Omental fat pad (tissue), 4 donors: ENCODE measurements at places on chromosomes 11 and 22. TPM values are rescaled to one million over a fixed set of nuclear protein-coding genes. Genes with fewer than 3 reads are reported as not detected.

- DNase-seq, result no peak
Observed at GRCh38 chr11:86919557-86920210, 35.5 kb downstream of the FZD4 start.

- DNase-seq, result no peak
Observed at GRCh38 chr11:123104697-123105096, 42.8 kb upstream of the HSPA8 start.

- DNase-seq, result no peak
Observed at GRCh38 chr11:77125191-77125590, 2.9 kb upstream of the MYO7A start.

The GAB2 gene
- total RNA-seq, result 37.4 TPM

- DNase-seq, result no peak
Observed at GRCh38 chr11:118238929-118239328, 13.2 kb downstream of the MPZL3 start.

DNA sequence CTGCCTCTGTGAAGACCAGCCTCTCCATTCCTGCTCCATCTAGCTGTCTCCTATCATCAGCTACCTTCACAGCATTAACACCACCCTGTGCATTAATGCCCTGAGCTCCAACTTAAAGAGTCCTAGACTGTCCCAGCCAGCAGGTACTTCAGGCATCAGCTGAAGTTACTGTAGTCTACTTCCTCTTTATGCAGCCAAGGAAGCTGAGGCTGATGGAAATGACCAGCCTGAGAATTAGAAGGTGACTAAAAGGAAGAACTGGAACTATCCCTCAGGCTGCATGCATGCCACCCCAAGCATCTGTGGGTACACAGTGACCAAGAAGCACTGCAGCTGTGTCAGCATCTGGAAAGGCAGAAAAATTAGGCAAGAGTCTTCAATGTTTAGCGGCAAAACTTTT, 28.2 kb downstream of the MS4A10 start:
- no peak for DNase-seq

GRCh38 chr22:27493796-27494195, 307.8 kb downstream of the MN1 start:
- no peak for DNase-seq

DNA sequence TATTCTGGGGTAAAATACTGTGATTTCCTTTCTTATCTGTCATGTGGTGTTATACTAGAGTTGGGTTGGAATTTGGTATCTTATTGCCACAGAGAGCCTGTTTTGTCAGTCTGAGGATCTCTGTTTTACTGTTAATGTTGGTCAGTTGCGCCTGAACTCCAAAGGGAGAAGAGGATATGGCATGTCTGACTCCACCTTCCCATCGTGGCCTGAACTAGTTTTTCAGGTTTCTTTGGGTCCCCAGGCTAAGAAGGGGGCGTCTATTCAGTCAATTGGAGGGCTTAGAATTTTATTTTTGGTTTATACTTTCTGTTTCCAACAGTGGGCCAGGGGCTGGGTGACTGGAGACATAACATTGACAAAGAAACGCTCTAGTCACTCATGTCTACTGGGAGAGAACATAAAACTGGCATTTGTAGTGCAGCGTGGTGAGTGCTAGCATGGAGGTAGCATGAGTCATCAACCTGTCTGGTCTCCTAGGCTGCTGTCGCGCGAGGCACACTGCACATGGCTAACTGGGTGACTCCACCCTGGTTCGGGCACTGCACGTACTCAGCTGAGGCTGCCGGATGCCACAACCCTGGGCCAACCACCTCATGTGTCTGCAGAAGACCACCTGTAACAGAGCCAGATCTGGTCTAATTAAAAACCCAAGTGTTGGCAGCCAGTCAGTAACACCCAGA, 120.1 kb upstream of the OR9Q1 start:
- no peak for DNase-seq

DNA sequence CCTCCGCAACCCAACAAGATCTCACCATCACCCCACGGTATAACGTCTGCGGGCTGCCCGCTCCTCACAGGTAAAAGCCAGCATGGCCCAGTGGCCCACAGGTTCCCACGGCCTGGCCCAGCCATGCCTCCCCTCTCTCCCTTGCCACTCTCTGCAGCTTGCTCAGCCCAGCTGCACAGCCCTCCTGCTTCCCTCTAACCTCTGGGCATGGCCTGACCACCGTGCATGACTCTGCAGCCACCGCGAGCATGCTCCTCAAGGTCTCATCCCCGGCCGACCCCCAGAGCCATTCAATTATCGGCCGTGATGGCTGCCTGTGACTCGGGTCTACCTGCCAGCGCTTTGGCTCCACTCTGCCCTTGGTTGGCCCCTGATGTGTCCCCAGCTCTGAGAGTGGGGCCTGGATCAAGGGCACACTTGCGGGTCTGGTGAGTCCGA, 185.5 kb downstream of the CTTN start:
- DNase-seq, result no peak

- no peak for DNase-seq
Observed at GRCh38 chr11:93613231-93613831, 48.2 kb upstream of the CEP295 start.

GRCh38 chr11:106216281-106216680, 138.8 kb downstream of the AASDHPPT start:
- DNase-seq, result no peak

The CD3E gene
- total RNA-seq, result 2.8 TPM

- DNase-seq, result peak; percentile 93
Observed at GRCh38 chr11:75445315-75445953, 12.4 kb upstream of the KLHL35 start.

GRCh38 chr22:47814474-47814873, 1052.0 kb downstream of the TBC1D22A start:
- DNase-seq, result no peak

DNA sequence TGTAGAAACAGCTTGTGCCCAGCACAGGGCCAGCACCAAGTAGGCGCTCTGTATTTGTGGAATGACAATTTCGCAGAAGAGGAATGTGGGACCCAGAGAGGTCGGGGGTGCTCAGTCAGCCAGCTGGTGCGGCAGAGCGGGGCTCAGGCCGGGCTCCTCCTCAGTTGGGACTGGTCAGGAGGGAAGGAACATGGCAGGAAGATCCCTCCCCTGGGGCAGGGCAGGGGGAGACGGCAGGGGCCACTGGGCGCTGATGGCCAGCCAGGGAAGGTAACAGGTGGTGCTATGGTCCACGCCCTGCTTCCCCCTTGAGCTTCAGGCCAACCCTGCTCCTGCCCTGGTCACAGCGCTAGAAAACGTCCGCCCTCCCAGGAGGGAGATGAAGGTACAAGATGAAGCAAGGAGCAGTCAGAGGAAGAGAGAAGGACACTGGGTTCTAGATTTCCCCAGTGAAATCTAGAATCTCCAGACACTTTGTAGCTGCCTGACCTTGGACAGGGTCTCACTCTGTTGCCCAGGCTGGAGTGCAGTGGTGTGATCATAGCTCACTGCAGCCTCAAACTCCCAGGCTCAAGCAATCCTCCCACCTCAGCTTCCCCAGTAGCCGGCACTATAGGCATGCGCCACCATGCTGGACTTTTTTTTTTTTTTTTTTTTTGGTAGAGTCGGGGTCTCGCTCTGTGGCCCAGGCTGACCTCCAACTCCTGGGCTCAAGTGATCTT, 13.5 kb upstream of the SPI1 start:
- DNase-seq, result no peak

DNA sequence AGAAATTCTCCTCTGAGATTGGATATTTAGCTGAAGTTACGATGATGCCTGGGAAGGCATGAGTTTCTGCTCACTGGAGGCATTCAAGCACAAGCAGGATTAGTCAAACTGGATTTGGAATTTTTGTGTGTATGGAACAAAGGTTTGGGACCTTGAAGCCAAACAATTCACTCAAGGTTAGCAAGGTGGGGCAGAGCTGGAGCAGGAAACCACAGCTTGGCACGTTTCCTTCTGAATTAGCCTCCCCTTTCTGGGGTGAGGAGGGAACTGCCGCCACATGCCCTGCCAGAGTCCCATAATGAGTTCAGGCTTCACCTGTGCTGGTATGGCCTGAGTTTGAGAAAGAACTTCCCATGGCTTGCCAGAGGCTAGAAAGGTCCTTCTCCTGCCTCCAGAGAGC, 50.9 kb upstream of the RRAS2 start:
- no peak for DNase-seq

DNA sequence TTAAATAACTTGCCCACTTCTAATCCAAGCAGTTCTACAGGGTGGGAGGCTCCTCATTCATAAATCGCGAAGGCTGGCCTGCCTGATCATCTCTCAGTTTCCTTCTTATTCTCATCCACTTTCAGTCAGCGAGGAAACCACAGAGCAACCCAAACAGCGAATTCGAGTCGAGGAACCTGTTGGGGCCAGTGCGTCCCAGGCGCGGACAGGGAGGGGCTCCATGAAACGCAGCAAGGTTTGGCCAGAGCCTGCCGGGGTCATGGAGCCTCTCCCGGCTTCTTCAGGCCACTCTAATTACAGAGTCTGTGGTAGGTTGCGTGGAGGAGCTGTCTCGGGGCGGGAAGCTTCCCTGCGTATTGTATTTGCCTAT, 741 bp upstream of the NAV2 start:
- DNase-seq, result no peak

The IL17REL gene
- not detected for total RNA-seq

The LSP1 gene
- 71.2 TPM for total RNA-seq

GRCh38 chr11:8503910-8504364, 90.1 kb downstream of the STK33 start:
- no peak for DNase-seq

The ANKK1 gene
- total RNA-seq, result 0.24 TPM

DNA sequence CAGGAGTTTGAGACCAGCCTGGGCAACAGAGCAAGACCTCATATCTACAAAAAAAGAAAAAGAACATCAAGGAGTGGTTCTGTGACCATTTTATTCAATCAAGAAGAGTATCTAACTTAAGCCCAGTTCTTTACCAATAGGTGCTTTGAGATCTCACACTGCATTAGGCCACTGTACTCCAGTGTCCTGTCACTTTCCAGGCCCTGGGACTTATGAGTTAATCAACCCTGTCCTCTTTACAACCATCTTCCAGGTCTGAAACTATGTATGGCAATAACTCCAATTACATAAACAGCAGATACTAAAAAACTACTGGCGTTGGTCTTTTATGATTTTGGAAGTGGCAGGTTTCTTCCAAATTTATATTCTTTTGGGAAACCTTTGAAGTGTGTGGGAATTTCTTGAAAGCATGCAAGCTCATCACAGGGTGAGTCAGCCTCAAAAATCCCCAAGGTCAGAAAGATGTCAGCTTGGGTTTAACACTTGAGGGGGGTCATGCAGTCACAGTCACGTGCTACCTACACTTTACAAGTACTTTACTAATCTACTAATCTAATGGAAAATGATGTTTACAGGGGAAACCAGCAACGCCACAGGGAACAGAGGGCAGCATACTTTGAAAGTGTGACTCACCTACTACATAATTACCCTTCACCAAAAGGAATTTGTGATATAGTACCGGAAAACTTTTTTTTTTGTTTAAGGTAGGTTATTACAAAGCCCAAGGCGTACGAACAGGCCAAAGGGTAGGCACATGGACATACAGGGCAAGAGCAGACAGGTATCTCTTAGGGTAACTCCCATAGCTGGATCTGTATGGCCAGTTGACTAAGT, 15.6 kb downstream of the PISD start:
- DNase-seq, result no peak

The RAB39A gene
- total RNA-seq, result 1.4 TPM
